Caki2 (cell line): ENCODE measurements at places on chromosomes 3 and 15. TPM values are rescaled to one million over a fixed set of nuclear protein-coding genes. Genes with fewer than 3 reads are reported as not detected.

GRAMD2A gene
- 0.47 and 12.9 TPM in 2 replicates for total RNA-seq

DNA sequence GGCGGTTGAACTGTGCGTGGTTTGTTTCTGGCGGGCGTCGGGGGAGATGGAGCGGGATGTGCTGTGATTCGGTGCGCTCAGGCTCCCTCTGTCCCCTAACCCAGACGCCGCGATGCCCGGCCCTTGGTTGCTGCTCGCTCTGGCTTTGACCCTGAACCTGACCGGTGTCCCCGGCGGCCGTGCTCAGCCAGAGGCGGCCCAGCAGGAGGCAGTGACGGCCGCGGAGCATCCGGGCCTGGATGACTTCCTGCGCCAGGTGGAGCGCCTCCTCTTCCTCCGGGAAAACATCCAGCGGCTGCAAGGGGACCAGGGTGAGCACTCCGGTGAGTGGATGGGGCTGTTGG is 1.2 kb downstream of the TRH start:
- DNase-seq = no peak

P3H2 gene
- total RNA-seq = 152 and 185 TPM in 2 replicates

GRCh38 chr15:95324656-95325055 is 1005.8 kb upstream of the NR2F2 start:
- no peak for DNase-seq

GRCh38 chr3:8152821-8153418 is 348.7 kb upstream of the LMCD1 start:
- peak; percentile 58 for DNase-seq

DNA sequence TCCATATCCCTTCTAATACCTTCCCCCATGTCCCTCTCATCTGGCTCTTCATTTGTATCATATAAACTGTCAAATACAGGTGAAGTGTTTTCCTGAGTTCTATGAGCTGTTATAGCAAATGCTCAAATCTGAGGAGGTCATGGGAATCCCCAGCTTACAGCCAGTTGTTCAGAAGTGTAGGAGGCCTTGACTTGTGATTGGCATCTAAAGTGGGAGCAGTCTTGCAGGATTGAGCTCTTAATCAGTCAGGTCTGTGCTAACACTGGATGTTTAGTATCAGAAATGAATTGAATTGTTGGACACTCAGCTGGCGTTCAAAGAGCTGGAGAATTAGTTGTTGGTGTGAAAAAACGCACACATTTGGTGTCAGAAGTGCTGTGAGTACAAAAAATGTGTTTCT is 65.0 kb downstream of the IFT57 start:
- DNase-seq = no peak

ROBO2 gene
- 8.9 and 13.8 TPM in 2 replicates for total RNA-seq

ZNF621 gene
- total RNA-seq = 1.5 and 6.9 TPM in 2 replicates

CCR2 gene
- total RNA-seq = not detected in 2 replicates

- DNase-seq = peak; percentile 48
Measured at GRCh38 chr3:51024765-51025632, 350.3 kb downstream of the DOCK3 start.

GRCh38 chr15:82140886-82141285 is 95.1 kb upstream of the MEX3B start:
- no peak for DNase-seq

- no peak for DNase-seq
Measured at GRCh38 chr3:144553301-144553700, 581.7 kb downstream of the DIPK2A start.

- no peak for DNase-seq
Measured at GRCh38 chr3:156389449-156389950, 165.4 kb downstream of the SSR3 start.

DNA sequence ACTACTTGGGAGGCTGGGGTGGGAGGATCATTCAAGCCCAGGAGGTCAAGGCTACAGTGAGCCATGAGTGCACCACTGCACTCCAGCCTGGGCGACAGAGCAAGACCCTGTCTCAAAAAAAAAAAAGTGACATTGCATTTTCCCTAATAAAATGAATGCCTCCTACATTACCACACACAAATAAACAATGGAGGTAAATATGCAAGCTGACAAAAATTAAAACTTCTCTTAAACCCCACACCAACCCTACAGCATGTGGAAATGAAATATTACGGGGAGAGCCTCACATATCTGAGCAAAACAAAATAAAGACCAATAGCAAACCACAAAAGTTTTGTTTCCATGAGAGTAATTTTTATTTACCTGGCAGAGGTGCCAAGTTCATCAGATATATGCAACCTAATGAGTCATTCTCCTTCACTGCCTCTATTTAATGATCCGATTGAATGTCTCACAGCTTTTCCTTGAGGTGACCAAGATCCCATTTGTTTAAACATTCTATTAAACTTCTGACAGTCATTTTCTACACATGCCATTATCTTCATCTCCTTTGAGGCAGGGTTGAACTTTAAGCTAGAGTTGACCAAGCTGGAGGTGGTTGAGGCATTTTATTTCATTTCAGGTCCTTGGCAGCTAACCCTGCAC is 9.4 kb upstream of the CAV3 start:
- peak; percentile 76 for DNase-seq

DNA sequence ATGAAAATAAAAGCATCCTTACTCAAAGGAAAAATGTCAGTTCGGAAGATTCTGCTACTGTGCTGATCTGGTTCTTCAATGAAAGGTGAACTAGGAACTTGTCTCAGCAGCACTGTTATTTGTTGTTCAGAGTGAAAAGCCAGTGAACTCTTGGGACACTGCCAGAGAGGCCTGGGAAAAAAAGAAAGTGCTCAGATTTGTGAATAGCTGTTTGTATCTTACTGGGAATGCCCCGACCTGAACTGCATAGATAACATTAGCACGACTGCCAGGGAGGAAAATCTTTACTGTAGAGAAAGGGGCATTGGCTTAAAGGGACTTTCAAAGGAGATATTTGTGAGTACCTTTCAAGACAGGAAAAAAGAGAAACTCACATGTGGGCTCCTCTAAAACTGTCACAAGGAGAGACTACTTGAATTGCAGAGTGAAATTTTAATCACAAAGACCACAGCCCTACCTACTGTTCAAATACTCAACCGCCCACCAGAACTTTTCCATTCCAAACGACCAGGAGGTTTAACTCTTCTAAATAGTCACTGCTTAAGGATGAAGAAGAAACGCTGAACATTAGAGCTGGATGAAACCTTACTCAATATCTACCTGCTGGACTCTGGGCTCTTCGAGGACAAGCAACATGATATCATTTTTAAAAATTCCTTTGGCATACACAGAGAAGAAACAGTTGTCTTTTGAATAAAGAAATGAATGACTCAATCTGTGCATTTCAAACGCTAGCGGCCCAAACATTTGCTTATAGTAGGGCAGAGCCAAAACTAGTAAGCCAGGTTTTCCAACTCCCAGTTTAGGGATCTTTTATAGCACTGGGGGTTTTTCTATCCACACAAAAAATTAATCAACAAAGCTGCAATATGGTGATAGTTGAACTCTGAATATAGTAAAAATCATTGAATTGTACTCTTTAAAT is 13.4 kb downstream of the TAMM41 start:
- no peak for DNase-seq

DNA sequence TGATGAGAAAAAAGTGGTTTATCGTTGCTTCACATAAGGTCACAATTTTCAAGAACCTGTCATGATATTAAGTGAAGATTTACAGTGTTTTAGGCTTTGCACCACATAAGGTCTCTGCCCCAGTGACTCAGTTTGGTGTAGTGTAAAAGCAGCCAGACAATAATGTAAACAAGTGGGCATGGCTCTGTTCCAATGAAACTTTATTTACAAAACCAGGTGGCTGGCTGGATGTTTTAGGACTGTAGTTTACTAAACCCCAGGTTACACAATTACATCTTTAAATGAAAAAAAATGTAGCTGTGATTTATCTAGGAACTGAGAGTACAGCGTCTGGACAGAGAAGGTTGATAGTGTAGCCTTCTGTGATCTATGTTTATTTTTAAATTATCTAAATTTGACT is 9.7 kb upstream of the FBXL22 start:
- no peak for DNase-seq

MELTF gene
- total RNA-seq = 53.6 and 60.6 TPM in 2 replicates

DNA sequence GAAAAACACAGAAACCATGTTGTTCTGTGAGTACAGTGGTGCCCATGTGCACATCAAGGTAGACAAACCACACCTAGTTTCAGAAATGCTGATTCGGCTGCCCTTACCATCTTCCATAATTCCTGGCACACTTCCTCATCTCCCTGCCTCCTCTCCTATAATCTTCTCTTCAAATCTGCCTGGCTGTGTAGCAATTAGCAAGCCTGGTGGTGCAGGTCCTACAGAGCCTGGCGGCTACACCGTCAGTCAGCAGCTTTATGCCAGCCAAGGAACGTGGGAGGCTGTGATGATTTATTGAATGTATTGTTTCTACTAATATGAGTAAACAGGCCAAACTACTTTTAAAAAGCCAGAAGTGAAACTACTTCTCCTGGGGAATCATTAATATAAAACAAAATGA is 106.8 kb downstream of the SEMA6D start:
- DNase-seq = no peak

- DNase-seq = no peak
Measured at GRCh38 chr3:14543446-14543845, 3.3 kb upstream of the GRIP2 start.

CAMK2N2 gene
- not detected in 2 replicates for total RNA-seq

DNA sequence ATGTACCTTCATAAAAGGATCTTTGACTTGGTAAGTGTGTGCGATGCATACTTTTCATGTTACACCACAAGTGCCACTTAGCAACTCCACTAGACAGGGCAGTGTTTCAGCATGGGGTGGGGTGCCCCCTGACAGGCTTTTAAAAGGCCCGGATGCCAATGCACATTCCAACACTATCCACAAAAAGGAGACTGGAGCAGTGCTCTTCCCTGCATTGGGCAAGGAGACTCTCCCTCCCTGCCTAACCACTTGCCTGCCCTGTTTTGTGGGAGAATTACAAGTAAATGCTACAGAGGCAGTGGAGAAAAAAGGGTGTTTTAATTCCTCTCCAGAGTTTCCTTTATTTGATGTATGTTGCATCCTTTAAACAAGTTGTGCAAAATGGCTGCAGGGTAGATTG is 1.7 kb upstream of the RARB start:
- peak; percentile 42 for DNase-seq

DNA sequence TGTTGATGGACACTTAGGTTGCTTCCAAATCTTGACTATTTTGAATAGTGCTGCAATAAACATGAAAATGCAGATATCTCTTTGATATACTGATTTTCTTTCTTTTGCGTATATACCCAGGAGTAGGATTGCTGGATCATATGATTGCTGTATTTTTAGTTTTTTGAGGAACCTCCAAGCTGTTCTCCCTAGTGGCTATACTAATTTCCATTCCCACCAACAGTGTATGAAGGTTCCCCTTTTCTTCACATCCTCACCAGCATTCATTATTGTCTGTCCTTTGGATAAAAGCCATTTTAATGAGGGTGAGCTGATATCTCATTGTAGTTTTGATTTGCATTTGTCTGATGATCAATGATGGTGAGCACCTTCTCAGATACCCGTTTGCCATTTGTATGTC is 12.5 kb downstream of the PATL2 start:
- no peak for DNase-seq

APOD gene
- total RNA-seq = not detected in 2 replicates

- no peak for DNase-seq
Measured at GRCh38 chr3:194137008-194137505, 1.1 kb downstream of the HES1 start.

DNA sequence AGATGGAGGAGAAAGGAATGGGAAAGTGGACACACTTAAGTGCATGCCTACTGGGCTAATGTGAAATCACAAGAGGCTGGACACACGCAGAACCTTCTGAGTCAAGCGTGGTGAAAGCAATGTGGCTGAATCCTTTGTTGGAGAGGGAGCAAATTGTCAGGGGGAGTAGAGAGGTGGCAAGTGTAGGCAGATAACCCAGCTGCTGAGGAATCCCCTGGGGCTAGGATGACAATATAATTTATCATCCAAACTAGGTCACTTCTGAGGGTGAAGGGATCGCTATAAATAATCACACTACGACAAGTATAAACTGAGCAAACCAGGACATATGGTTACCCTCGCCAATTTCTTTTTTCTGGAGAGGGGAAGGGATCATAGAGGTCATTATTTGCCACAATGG is 28.7 kb downstream of the TAMM41 start:
- no peak for DNase-seq

DNA sequence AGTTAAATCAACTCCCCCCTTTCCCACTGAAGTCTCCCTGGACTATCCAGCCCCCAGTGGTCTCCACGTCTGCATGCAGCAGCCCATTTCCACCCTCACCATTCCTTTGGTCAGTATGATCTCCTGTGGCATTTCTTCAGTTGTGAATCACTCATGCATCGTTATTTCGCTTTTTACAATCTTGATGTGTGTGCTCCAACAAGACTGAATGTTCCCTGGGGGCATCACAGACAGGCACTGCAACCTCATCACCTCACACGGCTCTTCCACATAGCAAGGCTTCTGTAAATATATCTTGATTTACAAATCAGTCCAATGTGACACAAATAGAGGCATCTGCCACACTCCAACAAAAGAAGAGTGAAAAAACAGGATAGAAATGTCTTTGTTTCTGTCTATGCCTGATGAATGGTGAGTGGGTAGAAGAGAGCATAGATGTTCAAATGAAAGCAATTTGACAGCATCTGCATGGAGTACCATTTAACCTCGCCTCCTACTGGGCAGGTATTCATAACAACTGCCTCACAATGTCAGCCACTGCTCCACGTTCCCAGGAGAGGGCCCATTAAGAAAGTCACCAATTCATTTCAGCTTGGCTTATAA is 5.2 kb downstream of the HEG1 start:
- no peak for DNase-seq

- DNase-seq = no peak
Measured at GRCh38 chr3:152447511-152447910, 178.8 kb downstream of the MBNL1 start.

NOX5 gene
- total RNA-seq = 1.2 TPM in 1 of 2 replicates, not detected in the other

DNA sequence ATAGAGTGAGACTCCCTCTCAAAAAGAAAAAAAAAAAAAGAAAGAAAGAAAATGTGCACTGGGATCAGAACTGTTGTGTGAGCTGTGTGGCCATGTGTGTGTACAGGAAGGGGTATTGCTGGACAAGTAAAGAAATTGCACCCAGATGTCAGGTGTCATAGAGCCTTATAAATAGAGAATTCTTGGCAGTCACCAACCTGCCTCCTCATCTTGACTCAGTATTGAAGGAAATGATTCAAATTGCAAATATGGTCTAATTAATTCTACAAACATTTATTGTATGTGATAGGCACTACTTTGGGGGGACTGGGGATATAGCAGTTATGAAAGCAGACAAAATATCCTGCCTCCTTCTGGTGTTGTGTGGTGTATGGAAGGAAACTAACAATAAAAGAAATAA is 243.8 kb upstream of the TTC14 start:
- no peak for DNase-seq

GRCh38 chr3:134527037-134527436 is 41.2 kb downstream of the CEP63 start:
- DNase-seq = no peak

GRCh38 chr3:49607105-49607591 is 52.9 kb downstream of the BSN start:
- DNase-seq = no peak

DNA sequence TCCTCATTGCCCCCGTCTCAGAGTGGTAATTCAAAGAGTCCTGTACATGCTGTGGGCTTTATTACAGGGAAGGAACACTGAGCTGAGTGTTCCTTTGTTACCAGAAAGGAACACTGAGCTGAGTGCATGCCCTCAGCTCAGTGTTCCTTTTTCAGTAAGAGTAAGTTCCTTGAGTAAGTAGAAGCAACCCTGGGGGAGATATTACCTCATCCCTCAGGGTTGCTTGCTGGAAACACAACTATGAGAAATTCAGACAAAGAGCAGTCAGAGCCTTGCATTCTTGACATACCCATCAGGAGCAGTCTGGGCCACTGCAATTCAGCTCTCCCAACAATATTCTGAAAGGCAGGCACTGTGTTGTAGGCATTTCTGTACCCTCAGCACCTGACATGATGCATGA is 17.0 kb downstream of the CHRM5 start:
- no peak for DNase-seq

CCR3 gene
- not detected in 2 replicates for total RNA-seq
